ENCODE measurements at places on chromosomes 12 and 14. TPM values are rescaled to one million over a fixed set of nuclear protein-coding genes. Genes with fewer than 3 reads are reported as not detected.

TSPAN19 gene
- total RNA-seq: not detected

PGF gene
- 0.11 TPM for total RNA-seq

KRT78 gene
- not detected for total RNA-seq

TTC9 gene
- total RNA-seq: 7.0 TPM

ANG gene
- 0.27 TPM for total RNA-seq

SSTR1 gene
- total RNA-seq: not detected

SERPINA5 gene
- not detected for total RNA-seq

DLGAP5 gene
- total RNA-seq: not detected

TSPAN9 gene
- total RNA-seq: 0.82 TPM

FLVCR2 gene
- total RNA-seq: 0.71 TPM

ATP5F1B gene
- 305 TPM for total RNA-seq

NRL gene
- total RNA-seq: 1.6 TPM

SYNJ2BP gene
- total RNA-seq: 8.8 TPM

SLC17A8 gene
- total RNA-seq: not detected

SLC39A5 gene
- total RNA-seq: not detected

ERP29 gene
- total RNA-seq: 117 TPM

Data from CD4-positive, alpha-beta T cell (primary cell).